Heart left ventricle (tissue), 16 donors: ENCODE measurements at places on chromosomes 13 and 19.

DNA sequence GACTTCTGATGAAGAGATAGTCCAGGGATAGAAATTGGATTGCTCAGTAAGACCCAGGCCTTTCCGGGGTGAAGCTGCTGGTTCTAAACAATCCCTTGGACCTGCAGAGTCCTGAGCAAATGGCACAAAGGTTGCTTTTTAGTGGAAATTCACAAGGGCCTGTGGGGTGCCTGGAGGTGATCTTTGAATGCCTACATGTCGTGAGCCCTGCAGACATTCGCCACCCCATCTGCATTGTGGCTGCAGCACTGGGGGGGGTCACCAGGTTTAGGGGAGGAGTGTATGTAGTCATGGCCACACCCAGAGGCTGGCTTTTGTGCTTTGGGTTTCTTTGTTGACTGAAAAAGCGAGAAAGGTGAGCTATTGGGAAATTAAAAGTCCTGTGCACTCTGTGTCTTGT is 41.4 kb downstream of the SLC7A9 start:
- DNase-seq: no peak

GRCh38 chr13:40597735-40598365 is 68.6 kb downstream of the FOXO1 start:
- DNase-seq: no peak

DNA sequence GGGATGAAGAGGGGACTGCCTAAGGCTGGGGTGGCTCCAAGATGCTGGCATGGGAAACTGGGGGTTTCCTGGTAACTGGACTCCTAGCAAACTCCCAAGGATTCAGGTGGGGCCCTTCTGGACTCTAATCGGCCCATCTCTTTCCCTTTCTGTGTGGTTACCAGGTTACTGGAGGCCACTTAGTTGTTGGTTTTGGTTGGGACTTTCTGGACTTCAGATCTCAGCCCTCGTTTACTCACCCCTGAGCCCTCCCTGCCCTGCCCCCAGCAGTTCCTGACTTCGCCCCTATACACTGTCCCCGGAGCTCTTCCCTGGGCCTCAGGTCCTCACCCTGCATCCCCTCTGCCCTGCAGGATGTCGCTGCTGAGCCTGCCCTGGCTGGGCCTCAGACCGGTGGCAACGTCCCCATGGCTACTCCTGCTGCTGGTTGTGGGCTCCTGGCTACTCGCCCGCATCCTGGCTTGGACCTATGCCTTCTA is 328 bp downstream of the CYP4F12 start:
- no peak for DNase-seq

- DNase-seq: no peak
These were observed 18.2 kb upstream of the JUND start for GRCh38 chr19:18299654-18300053.

GRCh38 chr19:7779631-7780486 is 16.8 kb downstream of the CLEC4M start:
- no peak for DNase-seq

DNA sequence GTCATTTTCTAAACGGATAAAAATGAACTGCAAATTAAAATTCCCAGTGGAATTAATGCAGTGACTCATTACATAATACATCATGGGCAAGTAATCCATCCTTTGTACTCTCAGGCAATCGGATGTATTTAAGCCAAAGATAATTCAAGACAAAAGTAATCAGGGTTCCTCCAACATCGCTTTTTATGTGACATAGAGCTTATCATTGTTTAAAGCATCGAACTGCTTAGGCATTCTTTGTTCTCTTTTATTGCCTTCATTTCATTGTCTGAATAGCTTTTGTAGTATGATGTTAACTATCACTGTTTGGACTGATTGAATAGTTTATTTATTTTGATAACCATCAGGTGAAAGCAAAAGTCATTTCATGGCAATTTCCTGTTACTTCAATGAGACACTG is 209.4 kb downstream of the ITGBL1 start:
- DNase-seq: no peak

DNA sequence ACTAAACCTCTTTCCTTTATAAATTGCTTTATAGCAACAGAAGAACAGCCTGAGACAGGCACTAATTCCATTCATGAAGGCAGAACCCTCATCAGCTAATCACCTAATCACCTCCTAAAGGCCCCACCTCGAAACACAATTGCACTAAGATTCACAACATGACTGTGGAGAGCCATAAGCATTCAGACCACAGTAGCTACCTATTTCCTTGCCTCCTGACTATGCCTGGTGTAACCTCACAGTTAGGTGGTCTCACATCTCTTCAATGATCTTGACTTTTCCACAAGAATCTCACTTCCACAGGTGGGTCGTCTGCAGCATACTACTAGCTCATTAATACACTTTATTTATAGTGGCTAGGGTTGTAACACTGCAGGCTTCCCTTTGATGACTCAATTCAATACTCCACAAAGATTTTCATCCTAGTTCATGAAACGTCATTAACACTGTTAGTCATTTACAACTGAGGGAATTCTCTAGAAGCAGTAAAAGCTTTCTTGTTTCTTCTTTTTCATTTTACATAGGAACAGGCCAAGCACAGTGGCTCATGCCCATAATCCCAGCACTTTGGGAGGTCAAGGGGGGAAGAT is 27.1 kb downstream of the STK24 start:
- no peak for DNase-seq

DNA sequence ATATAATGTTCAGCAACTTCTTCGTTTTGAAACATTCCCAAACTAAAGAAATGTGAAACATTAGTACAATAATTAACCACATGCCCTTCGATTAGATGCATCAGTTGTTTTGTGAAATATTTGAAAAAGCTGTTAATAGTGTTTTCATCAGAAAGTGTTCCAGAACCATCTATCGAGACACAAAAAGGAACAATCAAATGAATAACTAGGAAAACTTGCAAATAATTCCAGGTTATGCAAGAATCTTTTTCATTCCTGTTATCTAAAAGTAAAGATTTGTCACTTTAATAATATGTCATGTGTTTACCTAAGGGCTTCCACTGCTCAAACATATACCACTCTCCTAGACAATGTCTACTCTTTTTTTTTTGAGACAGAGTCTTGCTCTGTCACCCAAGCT is 904.2 kb upstream of the MIR17HG start:
- no peak for DNase-seq
